Osteocyte (in vitro differentiated cells): ENCODE measurements at places on chromosomes 6 and 20. TPM values are rescaled to one million over a fixed set of nuclear protein-coding genes. Genes with fewer than 3 reads are reported as not detected.
A peak's percentile ranks its signal among the peaks of the same experiment; 100 is the strongest.

- no peak for DNase-seq
These were observed 118.7 kb upstream of the HMGN3 start for GRCh38 chr6:79353226-79353625.

DNA sequence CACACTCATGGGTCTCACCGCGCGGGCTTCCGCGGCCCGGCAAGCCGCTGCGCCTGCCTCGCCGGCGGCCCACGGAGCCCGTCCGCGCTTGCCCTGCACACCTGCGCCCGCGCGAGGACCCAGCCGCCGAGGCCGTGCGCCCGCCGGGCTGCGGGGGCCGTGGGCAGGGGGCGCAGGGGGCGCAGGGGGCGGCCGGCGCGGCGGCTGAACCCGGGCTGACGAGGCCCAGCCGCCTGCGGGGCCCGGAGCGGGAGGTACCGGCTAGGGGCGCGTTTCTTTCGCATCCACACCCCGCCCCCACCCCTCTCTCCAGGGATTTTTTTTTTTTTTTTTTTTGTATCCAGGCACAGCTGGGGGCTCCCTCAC lies 43.8 kb upstream of the OSTM1 start:
- DNase-seq, result no peak

DNA sequence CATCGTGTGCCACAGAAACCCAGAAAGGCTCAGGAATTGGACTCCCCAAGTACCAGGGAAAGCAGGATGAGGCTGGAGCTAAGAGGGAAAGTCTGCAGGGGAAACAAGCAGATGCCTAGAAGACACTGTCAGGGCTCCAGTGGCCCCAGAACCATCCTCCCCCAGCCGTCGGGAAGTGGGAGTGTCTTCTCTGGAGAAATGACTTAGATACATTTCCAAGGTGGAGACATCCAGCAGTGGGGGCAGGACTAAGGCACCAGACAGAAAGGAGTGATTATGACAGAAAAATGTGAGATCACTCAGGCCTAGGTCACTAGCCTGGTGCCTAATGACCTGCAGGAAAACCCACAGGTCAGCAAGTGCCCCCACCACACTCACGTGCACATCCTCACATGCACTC lies 36.0 kb upstream of the VSX1 start:
- DNase-seq, result no peak

- no peak for DNase-seq
These were observed 28.3 kb downstream of the COL20A1 start for GRCh38 chr20:63321148-63321831.

DNA sequence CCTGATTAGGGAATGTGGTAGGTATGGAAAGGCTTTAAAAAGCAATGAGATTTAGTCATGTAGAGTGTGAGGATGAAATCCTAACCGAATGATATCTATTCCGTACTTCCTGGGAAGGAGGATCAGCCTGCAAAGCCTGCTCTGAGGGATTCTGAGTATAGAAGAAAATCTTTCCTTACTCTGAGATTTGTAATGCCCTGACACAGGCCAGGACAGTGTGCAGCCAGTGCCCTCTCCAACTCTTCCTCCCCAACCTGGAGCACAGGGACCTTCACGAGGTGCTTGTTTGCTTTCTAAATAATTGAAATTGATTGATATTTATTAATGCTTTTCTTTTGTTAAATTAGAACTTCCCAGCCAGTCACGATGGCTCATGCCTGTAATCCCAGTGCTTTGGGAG lies 131.6 kb downstream of the ADGRG6 start:
- DNase-seq, result no peak

- DNase-seq, result peak; percentile 97
These were observed 12.3 kb upstream of the TMC2 start for GRCh38 chr20:2523919-2524708.

DNA sequence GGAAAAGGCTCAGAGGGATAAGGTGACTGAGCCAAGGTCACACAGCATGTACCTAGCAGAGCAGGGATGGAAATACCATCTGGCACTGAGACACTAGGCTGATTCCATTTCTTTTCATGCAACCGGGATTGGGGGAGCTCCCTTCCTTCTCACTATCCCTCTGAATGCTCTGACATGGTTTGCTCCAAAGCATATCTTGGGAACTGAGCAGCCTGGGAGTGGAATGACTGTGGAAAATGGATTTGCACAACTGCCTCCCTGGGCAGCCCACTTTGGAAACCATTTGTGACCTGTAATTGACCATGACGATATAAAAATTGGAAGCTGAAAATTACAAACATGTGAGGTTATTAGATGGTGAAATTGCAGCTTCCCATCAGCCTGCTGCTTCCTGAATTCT lies 309.0 kb upstream of the CHD6 start:
- DNase-seq, result no peak

KHDC1L gene
- not detected in 2 replicates for total RNA-seq

DNA sequence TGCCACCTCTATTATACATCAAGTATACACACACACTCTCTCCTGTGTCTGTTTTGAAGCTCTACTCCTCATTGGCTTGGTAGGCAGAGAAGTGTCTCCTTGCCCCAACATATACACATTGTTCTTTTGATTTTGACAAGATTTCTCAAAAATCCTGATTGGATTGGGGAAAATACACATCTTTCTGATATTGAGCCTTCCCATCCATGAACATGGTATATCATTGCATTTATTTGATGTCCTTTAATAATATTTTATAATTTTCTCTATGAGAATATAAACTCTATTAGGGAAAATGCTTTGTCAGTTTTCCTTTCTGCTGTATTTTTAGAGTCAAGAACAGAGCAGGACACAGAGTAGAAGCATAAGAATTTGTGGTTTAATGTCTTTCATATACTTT lies 7.2 kb downstream of the TTLL9 start:
- DNase-seq, result no peak

DNA sequence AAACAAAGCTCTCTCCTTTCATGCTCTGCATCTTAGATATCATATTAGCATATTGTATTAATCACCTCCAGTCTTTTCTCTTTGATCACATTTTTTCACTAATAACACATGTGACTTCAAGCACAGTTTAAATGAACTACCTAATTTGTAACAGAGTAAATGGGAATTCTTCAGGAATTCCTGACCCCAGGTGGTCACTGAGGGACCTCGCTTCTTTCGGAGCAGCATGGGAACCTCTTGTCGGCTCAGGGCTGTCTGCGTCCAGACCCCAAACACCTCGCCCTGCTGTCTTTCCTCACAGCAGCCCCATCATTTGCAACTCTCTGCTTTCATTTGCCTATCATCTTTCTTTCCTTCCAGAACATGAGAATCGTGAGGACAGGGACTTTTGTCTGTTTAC lies 103.5 kb downstream of the DACT2 start:
- DNase-seq, result no peak

DNA sequence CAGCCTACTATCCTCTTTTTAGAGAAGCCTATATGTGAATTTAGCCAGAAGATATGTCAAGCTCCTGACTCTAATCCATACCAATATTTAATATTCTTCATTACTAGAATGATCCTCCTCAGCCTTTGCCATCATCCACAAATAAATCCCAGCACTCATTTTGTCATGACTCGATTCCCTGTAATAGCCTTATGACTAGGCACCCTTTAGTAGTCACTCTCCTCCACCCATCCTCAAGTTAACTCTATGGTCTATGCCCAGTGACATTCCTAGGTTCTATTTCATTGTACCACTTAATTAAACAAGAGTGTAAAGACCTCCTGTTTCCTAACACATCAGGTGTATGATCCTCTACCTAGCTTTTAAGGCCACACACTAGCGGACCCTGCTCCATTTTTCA lies 450.4 kb upstream of the CITED2 start:
- DNase-seq, result no peak

- DNase-seq, result no peak
These were observed 12.9 kb upstream of the UQCC2 start for GRCh38 chr6:33724102-33725023.

TRAPPC3L gene
- total RNA-seq, result not detected in 2 replicates

DNA sequence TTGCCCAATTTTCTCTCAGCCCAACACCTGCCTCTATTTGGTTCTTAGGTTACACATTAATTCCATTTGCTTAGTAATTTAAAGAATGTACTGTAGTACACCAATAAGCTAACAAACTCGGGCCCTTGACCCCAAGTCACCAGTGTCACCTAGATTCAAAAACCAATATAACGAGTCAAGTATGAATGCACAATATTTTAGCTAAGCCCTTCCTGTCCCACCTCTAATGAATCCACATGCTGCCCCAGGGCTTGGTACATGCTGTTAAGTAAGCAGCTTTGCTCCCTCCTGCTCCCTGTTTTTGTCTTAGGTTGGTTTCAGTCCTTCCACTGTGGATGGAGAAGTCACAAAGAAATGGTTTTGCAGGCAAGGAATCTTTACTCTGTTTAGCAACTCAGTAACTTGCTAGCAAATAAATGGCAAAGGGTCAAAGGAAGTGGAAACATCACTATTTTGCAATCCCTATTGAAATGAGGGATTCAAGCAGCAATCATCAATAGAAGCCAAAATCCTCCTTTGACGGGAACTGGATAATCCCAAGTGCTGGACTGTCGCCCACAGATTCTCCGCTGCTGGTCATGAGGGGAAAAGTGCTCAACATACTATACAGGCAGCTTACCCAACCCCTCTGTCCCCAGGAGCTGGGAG lies 5.0 kb upstream of the MPC1 start:
- no peak for DNase-seq
